ENCODE measurements at places on chromosomes 12 and 14.

DNA sequence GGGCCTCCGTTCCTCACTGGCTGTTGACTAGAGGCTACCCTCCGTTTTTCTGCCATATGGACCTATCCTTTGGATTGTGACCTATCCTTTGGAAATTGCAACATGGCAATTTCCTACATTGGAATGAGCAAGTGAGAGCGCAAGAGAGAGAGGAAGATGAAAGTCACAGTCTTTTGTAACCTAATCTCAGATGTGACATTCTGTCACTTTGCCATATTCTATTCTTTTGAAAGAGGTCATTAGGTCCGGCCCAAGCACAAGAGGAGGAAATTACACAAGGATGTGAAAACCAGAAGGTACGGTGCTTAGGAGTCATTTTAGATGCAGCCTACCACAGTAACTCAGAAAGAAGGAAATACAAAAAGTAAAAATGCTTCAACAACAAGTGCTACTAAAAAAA lies 47.3 kb upstream of the SRP54 start:
- DNase-seq: no peak

GRCh38 chr14:102947321-102948103 lies 25.0 kb downstream of the AMN start:
- no peak for DNase-seq

- DNase-seq: no peak
Observed at GRCh38 chr14:55805250-55805649, 225.2 kb downstream of the KTN1 start.

- no peak for DNase-seq
Observed at GRCh38 chr12:54983536-54984101, 943 bp downstream of the TESPA1 start.

- no peak for DNase-seq
Observed at GRCh38 chr12:71746974-71747611, 7.6 kb upstream of the RAB21 start.

GRCh38 chr14:100767788-100768536 lies 41.3 kb downstream of the DLK1 start:
- DNase-seq: no peak

DNA sequence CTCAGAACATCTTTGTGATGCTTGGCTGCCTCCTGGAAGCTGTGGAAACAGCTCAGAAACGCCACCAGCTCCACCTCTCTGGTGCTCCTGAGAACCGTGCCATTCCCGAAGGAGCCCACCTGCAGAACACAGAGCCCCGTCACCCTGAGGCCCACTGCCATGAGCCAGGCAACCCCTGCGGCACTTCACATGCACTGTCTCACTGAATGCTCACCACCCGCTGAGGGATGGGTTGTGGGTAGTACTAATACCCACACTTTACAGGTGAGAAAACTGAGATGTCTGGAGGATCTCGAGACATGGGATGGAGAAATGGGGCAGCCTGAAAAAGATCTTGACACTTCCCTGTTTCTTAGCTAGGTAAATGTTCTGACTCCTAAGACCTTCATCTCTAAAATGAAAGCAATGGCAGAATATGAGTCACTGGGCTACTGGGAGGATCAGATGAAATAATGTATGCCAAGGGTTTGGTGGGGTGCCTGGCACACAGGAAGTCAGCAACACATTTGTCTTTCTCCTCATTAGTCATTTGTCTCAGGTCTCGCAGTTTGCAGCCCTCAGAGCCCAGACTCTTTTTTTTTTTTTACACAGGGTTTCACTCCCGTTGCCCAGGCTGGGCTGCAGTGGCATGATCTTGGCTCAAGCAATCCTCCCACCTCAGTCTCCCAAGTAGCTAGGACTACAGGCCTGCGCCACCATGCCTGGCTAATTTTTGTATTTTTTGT lies 5.3 kb downstream of the OASL start:
- peak; percentile 69 for DNase-seq

All from HS-5 (cell line).